ENCODE measurements at places on chromosomes 5 and 9.

GRCh38 chr5:147673266-147673665, 109.3 kb downstream of the JAKMIP2 start:
- 0 out of 2 replicates have a peak, but pooled peaks cover 4% of the 10 kb centered on the region for H3K36me3 ChIP-seq
- no peak overlapping the region for H3K4me3 ChIP-seq
- no peaks in the 10 kb centered on the region for H3K27me3 ChIP-seq
- peaks cover 7% of the 10 kb centered on the region for H3K4me1 ChIP-seq
- no peak for DNase-seq

GRCh38 chr5:83516377-83516776, 44.8 kb downstream of the VCAN start:
- no peak overlapping the region for H3K4me3 ChIP-seq
- no peaks in the 10 kb centered on the region for H3K36me3 ChIP-seq
- no peak overlapping the region for H3K27ac ChIP-seq
- H3K4me1 ChIP-seq, result no peaks in the 10 kb centered on the region
- no peaks in the 10 kb centered on the region for H3K27me3 ChIP-seq
- no peak for DNase-seq

DNA sequence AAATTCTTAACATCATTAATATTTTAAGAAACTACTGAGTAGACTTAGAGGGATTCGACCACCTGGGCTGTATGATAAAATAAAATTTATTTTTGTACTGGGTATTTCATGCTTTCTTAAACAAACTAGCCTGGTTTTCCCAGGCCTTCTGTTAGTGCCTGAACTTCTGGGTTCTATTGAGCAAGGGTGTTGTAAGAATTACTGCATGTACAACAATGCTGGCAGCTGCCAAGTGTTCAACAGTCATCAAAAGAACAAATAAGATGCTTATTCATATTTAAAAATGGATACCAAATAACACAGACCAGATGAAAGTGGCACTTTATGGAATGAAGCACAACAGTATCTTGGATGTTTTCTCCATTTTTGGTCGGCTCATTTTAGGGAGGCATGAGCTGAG, 123.2 kb upstream of the FBXL7 start:
- no peaks in the 10 kb centered on the region for H3K27me3 ChIP-seq
- H3K4me1 ChIP-seq, result no peaks in the 10 kb centered on the region
- H3K36me3 ChIP-seq, result no peaks in the 10 kb centered on the region

DNA sequence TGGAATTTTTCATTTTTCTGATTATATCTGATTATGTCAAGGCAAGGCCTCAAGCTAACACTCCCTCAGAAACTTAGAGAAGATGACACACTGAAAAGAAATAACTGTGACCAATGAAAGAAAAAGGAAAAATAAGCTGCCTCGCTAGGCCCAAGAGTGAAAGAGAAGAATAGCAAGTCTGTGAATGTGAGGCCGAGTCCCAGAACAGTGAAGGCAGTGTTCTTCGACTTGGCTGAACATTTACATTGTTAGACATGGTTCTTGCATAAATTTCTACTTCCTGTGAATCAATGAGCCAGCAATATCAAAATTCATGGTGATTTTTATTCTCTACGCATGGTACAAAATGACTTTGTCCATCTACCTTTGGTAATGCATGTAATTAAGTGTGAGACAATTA, at the start of gene ATP10B:
Gene ATP10B (minus strand): TSS at position 163 of the 400 bp plus-strand sequence. CDS start 164,137 bp downstream, outside the sequence.
- no peaks in the 10 kb centered on the region for H3K27me3 ChIP-seq
- DNase-seq, result no peak
- no peaks in the 10 kb centered on the region for H3K36me3 ChIP-seq
- no peak within 1 kb of the TSS for H3K27ac ChIP-seq

- peak overlapping the region; percentile 70 for H3K4me3 ChIP-seq
- no peaks in the 10 kb centered on the region for H3K36me3 ChIP-seq
- DNase-seq, result peak; percentile 66
- H3K4me1 ChIP-seq, result peaks cover 24% of the 10 kb centered on the region
- peak overlapping the region; percentile 55 for H3K27ac ChIP-seq
Observed at GRCh38 chr9:4661611-4662010, 483 bp upstream of the PLPP6 start.

GRCh38 chr5:87127956-87128687, 139.6 kb upstream of the RASA1 start:
- H3K27me3 ChIP-seq, result no peaks in the 10 kb centered on the region
- H3K4me1 ChIP-seq, result peaks cover 9% of the 10 kb centered on the region
- no peak overlapping the region for H3K27ac ChIP-seq
- DNase-seq, result no peak
- no peak overlapping the region for H3K4me3 ChIP-seq

GRCh38 chr9:98367371-98367900, 112.0 kb upstream of the TBC1D2 start:
- H3K36me3 ChIP-seq, result no peaks in the 10 kb centered on the region
- H3K4me1 ChIP-seq, result no peaks in the 10 kb centered on the region
- no peak for DNase-seq
- H3K4me3 ChIP-seq, result no peak overlapping the region

DNA sequence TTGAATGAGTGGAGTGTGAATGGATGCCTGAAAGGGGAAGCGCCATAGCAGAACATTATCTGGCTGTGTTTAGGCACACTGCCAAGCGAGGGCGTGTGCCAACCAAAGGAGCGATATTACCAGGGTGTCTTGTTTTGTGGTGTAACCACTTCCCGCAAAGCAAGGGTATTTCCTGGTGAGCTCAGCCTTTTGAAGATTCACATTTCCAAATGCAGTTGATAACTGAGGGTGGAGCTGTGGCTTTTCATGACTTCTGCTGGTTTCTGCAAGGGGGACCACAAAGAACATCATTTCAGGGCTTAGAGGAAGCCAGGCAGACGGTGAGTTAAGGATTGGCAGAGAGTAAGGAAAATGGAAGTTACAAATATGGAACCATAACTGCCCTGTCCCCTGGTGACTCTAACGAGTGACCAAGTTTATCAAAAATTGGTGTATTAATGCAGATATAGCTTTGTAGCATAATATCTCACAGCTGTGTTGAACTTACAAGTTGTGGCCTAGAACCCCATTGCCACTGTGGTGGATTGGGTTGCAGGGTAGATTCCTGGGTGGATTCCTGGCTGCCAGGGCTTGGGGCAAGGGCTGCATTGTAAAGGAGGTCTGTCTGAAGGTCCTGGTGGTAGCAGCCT, 71.4 kb downstream of the RALGPS1 start:
- H3K36me3 ChIP-seq, result no peaks in the 10 kb centered on the region
- H3K27ac ChIP-seq, result peak overlapping the region; percentile 78
- 0 out of 2 replicates have a peak overlapping the region, but pooled peaks have one; percentile 9 for H3K4me3 ChIP-seq
- H3K4me1 ChIP-seq, result peaks cover 24% of the 10 kb centered on the region
- H3K27me3 ChIP-seq, result no peaks in the 10 kb centered on the region

DNA sequence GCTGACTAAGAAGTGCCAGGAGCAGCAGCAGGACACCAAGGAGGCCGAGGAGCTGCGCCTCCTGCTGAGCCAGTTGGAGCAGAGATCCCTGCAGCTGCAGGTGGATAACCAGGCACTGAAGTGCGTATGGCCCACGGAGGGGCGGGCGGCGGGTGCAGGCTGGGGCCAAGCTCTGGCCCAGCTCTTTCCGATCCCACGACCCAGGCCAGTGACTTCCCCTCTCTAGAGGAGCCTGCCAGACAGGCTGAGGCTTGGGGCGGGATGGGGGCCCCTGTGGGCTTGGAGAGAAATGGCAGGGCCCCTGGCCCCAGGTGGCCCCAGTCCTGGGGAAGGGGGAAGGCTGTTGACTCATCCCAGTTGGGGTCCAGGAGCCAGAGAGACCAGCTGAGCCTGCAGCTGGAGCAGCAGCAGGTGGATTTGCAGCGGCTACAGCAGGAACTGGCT, 3.6 kb downstream of the PTRH1 start:
- no peak overlapping the region for H3K27ac ChIP-seq

DNA sequence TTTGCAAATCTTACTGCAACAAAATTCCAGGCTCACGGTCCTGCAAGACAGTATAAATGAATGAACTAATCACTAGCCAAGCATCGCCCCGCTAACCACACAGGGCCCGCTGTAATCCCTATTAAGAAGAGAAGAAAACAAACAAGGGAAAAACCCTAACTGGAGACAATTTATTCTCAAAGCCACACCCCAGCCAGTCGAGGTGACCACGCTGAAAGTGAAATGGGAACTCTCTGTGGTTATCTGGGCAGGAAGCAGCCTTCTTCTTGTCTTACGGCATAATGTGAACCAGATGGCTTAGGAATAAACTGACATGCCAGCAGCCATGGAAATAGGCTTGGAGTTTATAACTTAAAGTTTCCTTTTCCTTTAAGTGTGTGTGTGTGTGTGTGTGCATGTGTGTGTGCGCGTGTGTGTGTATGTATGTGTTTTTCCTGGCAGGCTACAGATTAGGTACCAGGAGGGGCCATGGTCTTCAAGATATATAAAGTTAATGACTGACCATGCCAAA, 120.2 kb downstream of the SEMA6A start:
- H3K4me3 ChIP-seq, result no peak overlapping the region
- peak; percentile 84 for DNase-seq
- peaks cover 57% of the 10 kb centered on the region for H3K27me3 ChIP-seq
- H3K36me3 ChIP-seq, result no peaks in the 10 kb centered on the region
- H3K4me1 ChIP-seq, result no peaks in the 10 kb centered on the region
- H3K27ac ChIP-seq, result no peak overlapping the region

GRCh38 chr5:15797116-15797515, 297.1 kb downstream of the FBXL7 start:
- DNase-seq, result no peak
- no peaks in the 10 kb centered on the region for H3K36me3 ChIP-seq
- peaks cover 17% of the 10 kb centered on the region for H3K4me1 ChIP-seq
- no peak overlapping the region for H3K27ac ChIP-seq
- H3K27me3 ChIP-seq, result no peaks in the 10 kb centered on the region

DNA sequence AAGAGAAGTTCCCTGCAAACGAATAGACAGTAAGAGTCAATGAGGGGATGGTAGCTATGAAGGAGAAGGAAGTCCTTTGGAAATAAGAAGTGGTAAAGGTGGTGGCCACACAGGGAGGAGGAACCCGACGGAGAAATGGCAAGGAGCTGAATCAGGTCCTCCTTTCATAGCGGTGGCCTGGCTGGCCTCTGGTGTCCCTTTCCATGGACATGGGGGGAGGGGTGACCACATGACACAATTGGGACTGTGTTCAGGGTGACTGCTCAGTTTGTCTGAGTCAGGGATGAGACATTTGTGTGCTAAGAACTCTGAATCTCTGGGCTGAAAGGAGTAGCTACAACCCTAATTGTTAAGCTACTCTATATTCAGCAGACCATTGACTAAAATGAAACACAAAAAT, 28.7 kb upstream of the TIMD4 start:
- H3K4me3 ChIP-seq, result no peak overlapping the region
- no peaks in the 10 kb centered on the region for H3K4me1 ChIP-seq
- H3K27ac ChIP-seq, result no peak overlapping the region

GRCh38 chr5:82728926-82729702, 348.1 kb downstream of the TMEM167A start:
- no peaks in the 10 kb centered on the region for H3K4me1 ChIP-seq
- no peaks in the 10 kb centered on the region for H3K27me3 ChIP-seq
- H3K27ac ChIP-seq, result no peak overlapping the region

DNA sequence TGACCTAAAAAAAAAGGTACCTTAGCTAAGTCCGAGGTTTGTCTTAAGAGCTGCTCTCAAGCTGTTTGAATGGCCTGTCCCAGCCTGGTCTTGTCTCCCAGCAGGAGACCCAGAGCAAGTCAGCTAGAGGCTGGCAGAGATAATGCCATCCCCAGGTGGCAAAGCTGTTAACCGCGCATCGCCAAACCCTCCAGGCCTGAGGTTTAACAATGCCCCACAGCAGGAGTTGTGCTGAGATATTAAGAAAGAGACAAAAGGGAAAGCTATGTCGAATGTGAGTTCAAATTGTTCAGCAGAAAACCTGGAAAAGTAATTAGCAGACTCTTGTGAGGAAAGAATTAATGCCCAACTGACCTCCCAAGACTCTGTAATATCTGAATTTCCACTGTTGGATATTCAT, 187.1 kb downstream of the FSTL4 start:
- no peaks in the 10 kb centered on the region for H3K27me3 ChIP-seq
- no peaks in the 10 kb centered on the region for H3K4me1 ChIP-seq
- DNase-seq, result no peak
- H3K4me3 ChIP-seq, result no peak overlapping the region

GRCh38 chr5:2747363-2748162, 3.9 kb downstream of the IRX2 start:
- H3K27me3 ChIP-seq, result no peaks in the 10 kb centered on the region
- no peaks in the 10 kb centered on the region for H3K36me3 ChIP-seq
- H3K27ac ChIP-seq, result no peak overlapping the region

GRCh38 chr9:94160594-94161501, 76.6 kb downstream of the PTPDC1 start:
- H3K36me3 ChIP-seq, result no peaks in the 10 kb centered on the region
- no peak overlapping the region for H3K4me3 ChIP-seq
- DNase-seq, result no peak
- H3K27ac ChIP-seq, result no peak overlapping the region

DNA sequence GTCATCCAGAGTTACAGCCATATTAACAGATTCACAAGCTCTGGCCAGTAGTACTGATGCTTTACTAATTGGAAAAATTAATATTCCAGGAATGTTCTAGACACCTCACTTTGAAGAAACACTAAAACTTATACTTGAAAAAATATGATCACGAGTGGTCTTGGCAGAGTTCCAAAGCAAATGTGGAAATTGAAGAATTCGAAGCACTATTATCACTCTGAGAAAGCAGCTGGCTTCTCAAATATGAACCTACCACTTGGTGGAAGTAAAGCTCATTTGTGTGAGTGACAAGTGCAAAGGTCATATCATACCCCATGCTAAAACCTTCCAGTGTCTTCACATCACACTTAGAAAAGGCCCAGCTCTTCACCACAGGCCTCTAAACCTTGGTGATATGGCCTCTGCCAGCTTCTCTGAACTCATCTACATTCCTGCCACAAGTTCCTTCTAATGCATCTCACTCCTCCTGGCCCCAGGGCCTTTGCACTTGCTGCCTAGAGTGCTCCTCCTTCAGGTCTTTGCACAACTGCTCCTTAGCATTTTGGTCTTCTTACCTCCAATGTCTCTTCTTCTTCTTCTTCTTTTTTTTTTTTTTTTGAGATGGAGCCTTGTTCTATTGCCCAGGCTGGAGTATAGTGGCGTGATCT, 175.7 kb upstream of the SMIM23 start:
- H3K4me1 ChIP-seq, result no peaks in the 10 kb centered on the region
- no peak overlapping the region for H3K4me3 ChIP-seq
- no peak for DNase-seq
- H3K27me3 ChIP-seq, result no peaks in the 10 kb centered on the region
- H3K36me3 ChIP-seq, result no peaks in the 10 kb centered on the region
- no peak overlapping the region for H3K27ac ChIP-seq

GRCh38 chr9:32431940-32432555, 47.6 kb downstream of the ACO1 start:
- no peak overlapping the region for H3K4me3 ChIP-seq
- no peaks in the 10 kb centered on the region for H3K36me3 ChIP-seq
- no peak overlapping the region for H3K27ac ChIP-seq
- no peaks in the 10 kb centered on the region for H3K4me1 ChIP-seq
- no peak for DNase-seq
- H3K27me3 ChIP-seq, result no peaks in the 10 kb centered on the region

- DNase-seq, result no peak
- no peaks in the 10 kb centered on the region for H3K4me1 ChIP-seq
- no peak overlapping the region for H3K27ac ChIP-seq
- H3K4me3 ChIP-seq, result no peak overlapping the region
- H3K36me3 ChIP-seq, result no peaks in the 10 kb centered on the region
- no peaks in the 10 kb centered on the region for H3K27me3 ChIP-seq
Observed at GRCh38 chr9:27714388-27714787, 141.1 kb upstream of the C9orf72 start.

Measured in MM.1S (cell line).